CD4-positive, alpha-beta T cell treated with Interleukin-4 for 1 hour (primary cell): ENCODE measurements at places on chromosomes 16 and 17.
A peak's percentile ranks its signal among the peaks of the same experiment; 100 is the strongest.

GRCh38 chr17:54980375-54980774 lies 11.8 kb downstream of the STXBP4 start:
- DNase-seq: no peak

GRCh38 chr16:67844497-67844896 lies 2.2 kb upstream of the NUTF2 start:
- no peak for DNase-seq

GRCh38 chr17:4897198-4897687 lies 2.1 kb upstream of the C17orf107 start:
- DNase-seq: no peak

DNA sequence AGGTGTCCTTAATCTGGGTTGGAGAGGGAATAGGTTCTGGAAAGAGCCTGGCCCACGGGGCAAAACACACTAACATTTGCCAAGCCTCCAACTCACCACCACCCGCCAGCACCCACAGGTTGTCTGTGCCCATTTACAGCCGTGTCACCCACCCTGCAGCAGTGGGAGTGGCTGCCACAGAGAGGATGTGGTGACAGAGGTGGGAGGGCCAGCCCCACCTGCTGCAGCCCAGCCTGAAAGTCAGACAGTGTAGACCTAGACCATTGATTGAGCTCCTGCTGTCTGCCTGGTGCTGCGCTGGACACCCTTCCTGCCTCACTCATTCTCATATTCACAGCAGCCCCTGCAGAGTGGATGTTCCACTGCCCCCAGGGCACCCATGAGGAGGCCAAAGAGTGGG lies 44.7 kb downstream of the IL21R start:
- peak; percentile 87 for DNase-seq

DNA sequence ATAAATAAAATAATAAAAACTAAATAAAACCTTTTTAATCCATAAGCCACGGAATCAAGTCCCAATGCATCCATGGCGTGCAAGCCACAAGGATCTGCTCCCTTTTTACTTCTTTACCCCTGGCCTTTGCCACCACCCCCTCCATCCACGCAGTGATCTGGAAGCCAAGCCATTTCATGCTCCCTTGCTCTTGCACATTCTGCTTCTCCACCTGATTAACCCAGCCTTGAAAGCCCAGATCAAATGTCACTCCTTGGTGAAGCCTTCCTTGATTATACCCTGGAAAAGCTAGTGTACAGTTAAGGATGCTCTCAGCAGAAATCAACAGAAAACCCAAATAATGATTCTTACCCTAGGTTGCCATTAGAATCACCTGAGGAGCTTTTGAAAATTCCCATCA lies 9.9 kb downstream of the LRRC3C start:
- no peak for DNase-seq

GRCh38 chr17:72318131-72318530 lies 197.3 kb downstream of the SOX9 start:
- DNase-seq: no peak

GRCh38 chr17:65634533-65634932 lies 73.1 kb upstream of the AXIN2 start:
- no peak for DNase-seq

DNA sequence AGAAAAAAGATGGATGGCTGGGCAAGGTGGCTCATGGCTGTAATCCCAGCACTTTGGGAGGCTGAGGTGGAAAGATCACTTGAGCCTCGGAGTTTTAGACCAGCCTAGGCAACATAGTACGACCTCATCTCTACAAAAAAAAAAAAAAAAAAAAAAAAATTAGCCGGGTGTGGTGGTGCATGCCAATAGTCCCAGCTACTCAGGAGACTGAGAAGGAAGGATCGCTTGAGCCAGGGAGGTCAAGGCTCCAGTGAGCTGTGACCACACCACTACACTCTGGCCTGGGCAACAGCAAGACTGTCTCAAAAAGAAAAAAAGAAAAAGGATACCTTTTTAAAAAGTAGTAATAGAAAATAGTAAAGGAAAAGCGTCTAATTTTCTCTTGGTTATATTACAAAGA lies 20.7 kb downstream of the ZNF652 start:
- DNase-seq: no peak

DNA sequence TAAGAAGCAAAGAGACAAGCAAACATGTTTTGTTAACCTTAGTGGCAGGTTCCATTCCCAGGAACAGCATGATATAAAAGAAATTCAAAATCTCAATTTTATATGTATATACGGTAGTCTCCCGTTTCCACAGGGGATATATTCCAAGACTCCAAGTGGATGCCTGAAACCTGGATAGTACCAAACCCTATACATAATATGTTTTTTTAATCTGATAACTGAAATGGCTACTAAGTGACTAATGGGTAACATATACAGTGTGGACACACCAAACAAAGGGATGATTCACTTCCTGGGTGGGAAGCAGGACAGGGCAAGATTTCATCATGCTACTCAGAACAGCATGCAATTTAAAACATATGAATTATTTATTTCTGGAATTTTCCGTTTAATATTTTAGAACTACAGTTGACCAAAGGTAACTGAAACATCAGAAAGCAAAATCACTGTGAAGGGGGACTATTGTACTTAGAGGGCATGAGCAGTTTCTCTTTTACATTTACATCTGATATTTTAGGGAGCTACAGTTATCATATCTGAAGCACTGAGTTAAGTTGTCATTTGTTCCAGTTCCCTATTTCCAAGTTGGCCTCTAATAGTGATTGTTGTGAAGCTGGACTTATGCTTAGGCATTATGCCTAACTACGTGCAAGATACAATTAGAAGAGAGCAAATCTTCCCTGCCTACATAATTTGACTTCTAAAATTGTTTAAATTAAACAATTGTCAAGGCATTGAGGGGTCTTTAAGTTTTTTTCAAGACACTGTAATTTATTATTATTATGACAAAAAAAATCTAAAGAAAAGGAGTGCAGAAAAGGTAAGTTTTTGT lies 34.1 kb upstream of the ABCA6 start:
- no peak for DNase-seq

- DNase-seq: no peak
Measured at GRCh38 chr17:58362368-58363014, 10.5 kb upstream of the SUPT4H1 start.
